NCI-H146 (cell line): ENCODE measurements at places on chromosomes 11 and 22.

- DNase-seq: no peak
Observed at GRCh38 chr11:67617243-67617953, 10.7 kb downstream of the NDUFV1 start.

GRCh38 chr11:84719935-84720577 lies 907.1 kb downstream of the DLG2 start:
- DNase-seq: peak; percentile 18

- DNase-seq: peak; percentile 17
Observed at GRCh38 chr11:94521684-94522083, 9.4 kb downstream of the C11orf97 start.

DNA sequence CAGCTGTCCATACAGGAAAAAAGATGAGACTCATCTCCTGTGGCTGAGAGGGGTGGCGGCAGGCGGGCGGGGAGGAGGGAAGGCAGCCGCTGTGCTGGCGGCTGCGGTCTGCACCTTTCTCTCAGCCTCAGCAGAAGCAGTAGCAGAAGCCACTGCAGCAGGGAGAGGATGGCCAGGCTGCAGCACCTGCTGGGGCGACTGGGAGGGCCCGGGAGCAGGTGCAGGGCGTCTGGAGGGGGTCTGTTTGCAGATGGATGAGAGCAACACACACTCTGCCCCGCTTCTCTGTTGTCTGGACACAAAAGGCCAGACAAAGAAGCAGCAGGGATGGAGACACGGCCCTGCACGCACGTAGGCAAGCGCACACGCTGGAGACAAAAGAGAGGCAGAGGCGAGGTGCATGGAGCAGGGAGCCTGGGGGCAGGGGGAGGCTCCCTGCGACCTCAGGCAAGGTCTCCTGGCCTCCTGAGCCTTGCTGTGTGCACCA lies 9.3 kb upstream of the MIAT start:
- DNase-seq: peak; percentile 99

DNA sequence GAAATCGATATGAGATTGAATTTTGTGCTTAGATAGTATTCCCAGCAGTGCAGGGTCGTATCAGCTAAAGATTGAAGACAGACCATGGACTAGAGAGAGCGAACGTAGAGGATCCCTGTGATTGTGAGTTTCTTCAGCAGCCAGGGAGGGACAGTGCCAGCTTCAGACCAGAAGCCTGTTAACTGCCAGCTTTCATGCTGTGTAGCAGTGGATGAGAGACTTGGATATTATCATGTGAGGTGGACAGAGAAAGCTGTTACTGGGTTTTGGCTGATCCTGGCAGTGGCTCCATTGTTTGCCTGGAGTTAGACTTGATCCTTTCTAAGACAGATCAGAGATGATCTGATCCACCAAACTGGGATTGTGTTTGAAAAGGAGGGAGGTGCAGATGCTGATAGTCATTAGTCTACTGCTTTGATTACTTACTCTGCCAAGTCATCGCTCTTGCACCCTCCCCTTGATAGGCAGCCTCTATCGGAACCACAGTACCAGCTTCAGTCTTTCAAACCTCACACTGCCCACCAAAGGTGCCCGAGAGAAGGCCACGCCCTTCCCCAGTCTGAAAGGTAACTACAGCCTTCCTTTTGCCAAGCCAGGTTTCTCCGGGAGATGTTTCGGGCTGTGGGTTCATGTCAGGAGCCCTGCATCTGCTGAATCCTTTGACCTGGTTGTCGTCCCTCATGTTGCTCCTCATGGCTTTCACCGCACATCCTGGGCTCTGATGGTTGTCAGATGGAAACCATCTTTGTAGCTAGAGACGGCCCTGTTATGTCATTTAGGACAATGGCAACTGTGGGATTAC lies 16.2 kb downstream of the MADD start:
- DNase-seq: no peak

DNA sequence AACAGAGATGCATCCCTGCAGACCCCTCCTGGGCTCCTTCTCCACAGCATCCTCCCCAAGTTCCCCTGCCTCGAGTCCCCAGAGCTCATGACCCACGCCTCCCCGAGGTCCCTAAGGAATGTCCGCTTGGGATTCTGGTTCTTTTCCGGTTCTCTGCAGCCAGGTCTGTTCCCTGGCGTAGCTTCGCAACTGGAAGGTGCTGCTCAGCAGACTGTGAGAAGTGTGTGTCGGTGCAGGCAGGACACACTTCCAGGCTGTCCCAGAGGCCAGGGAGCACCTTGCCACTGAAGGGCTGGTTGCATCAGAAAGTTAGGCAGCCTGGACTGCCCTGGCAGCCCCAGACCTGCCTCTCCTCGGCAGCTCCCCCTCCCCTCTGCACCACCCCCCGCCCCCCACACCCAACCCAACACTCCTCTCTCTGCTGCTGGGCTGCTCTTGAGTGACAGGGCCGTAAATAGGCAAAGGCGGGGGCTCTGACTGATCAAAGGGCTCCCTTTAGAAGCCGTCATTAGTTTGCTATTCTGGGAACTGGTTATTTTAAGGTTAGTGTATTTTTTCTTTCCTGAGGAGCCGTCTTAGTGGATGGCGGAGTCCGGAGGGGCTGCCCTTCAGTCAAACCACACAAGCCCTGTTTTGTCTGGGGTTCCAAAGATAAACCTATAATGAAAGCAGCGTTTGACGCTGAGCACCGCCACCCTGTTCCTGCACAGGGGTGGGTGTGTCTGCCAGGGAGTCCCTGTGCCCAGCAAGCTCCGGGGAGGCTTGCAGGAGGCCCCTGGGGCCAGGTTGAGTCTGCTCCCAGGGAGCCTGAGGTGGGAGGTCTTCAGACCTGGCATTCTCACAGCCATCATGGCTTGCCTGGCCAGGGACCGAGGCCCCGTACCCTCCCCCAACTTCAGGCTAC lies 88.6 kb upstream of the KCNQ1OT1 start:
- DNase-seq: no peak

- peak; percentile 79 for DNase-seq
Observed at GRCh38 chr22:24707470-24707801, 67.1 kb downstream of the PIWIL3 start.
